ENCODE measurements at places on chromosomes 2 and 18.

GRCh38 chr2:181646415-181646987 lies 10.4 kb downstream of the CERKL start:
- DNase-seq, result no peak

DNA sequence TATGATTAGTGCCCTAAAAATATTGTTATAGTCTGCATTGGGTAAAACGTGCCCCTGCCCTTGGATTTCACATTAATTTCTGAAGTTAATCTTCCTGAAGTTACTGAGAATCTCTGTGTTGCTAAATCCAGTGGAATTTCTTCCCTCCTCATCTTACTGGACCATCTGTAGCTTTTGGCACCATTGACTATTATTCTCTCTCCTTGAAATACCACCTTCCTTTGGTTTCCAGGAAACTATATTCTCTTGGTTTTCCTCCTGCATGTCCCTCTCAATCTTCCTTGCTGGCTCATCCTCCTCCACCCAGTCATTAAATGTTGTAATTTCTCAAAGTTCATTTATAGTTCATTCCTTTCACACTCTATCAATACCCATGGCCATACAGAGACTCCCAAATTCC lies 110.6 kb upstream of the SLC35G4 start:
- DNase-seq, result no peak

DNA sequence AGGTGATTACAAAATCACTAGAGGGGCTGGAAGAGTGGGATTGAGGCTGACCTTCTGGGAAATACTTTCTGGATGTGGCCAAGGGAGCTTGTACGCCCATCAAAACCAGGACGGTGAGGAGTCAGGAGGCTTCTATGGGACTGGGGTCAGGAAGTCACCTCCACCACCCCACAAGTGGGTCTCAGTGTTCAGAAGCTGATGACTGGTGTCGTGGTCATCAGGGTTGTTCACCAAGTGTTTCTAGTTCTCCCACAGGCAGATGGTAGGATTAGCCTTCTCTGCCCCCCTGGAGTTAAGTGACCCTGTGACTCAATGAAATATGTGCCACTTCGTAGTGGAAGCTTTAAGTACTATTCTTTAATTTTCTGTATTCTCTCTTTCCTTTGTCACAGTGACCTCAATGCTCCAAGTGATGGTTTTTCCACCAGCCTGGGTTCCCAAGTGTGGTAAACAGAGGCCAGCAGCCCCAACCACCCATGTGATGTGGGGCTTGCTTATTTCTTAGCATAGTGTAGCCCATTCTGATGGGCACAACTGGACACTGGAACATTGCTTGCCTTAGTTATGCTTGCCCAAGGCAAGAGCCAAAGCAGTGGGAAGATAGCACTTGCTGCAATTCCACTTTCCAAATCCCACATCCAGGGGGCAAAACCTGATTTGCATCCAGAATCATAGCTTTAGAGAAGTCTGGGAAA lies 258.8 kb downstream of the CYP26B1 start:
- DNase-seq, result peak; percentile 24

- no peak for DNase-seq
Observed at GRCh38 chr2:46490521-46491141, 11.3 kb downstream of the TMEM247 start.

DNA sequence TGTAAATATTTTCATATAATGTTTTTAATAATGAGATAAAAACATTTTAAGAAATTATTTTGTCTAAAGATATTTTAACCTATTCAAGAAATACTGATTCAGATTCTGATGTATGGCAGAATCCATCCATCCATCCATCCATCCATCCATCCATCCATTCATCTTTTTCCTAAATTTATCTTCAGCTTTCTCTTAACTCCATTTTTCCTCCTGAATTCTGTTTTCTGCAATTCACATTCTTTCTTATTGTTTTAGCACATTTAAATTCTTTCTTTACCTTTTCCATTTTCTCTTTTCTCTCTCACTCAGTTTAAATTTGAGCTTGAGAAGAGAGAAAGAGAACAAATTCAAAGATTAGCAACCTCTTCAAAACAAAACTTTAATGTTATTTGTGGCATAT lies 3.6 kb downstream of the LRP1B start:
- no peak for DNase-seq

Data from NB4 (cell line).